ENCODE measurements at places on chromosomes 3 and 15.

GRCh38 chr3:195548987-195549386 lies 5.9 kb upstream of the PPP1R2 start:
- no peak for DNase-seq

DNA sequence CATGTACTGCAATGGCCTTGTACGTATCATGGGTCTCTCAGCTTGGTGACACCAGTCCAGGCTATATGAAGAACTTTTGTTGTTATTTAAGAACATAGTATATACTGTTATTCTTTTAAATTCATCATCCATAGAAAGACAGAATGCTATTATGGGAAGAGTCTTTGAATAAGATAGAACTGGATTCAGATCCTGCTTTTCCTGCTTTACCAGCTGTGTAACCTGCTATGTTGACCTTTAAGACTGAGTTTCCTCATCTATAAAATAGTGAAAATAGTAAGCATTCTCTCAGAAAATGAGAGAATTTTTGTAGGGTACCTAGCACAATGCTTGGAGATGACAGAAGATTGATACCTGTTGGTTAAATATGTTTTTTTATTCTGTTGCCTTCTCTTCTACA lies 204.1 kb upstream of the TBL1XR1 start:
- no peak for DNase-seq

DNA sequence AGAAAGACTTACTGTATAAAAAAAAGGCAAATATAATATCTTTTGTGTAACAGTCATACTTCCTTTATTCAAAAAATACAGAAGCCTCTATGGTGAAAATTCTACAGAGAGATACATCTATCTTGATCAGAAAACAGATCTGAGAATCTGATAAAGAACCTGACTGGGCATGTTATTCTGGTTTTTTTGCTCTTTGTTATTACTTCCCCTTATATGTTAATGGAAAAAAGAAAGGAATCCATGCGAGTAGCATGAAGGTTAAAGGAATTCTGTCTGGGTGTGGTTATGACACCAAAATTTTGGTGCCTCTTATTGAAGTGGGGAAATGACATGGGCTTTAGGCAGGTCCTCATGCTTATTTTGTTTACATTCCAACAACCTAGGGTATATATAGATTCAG lies 81.7 kb downstream of the BCHE start:
- no peak for DNase-seq

DNA sequence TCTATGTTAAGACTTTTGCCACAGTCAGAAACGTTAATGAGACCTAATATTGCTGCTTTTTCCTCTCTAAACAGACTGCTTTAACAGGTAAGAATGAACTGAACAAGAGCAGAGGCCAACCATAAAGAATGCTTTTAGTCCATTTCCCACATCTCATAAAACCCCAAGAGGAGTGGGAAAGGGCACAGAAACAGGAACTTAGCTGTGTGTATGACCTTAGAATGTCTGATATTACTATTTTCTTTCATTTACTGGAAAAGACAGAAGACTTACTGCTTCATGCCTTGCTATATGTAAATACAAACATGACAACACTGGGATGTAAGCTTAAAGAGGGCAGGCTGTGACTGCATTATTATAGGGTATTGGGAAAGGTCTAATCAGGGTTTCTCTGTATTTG lies 115.0 kb downstream of the ISL2 start:
- DNase-seq, result no peak

- DNase-seq, result no peak
Observed at GRCh38 chr3:137035631-137036030, 77.8 kb downstream of the IL20RB start.

DNA sequence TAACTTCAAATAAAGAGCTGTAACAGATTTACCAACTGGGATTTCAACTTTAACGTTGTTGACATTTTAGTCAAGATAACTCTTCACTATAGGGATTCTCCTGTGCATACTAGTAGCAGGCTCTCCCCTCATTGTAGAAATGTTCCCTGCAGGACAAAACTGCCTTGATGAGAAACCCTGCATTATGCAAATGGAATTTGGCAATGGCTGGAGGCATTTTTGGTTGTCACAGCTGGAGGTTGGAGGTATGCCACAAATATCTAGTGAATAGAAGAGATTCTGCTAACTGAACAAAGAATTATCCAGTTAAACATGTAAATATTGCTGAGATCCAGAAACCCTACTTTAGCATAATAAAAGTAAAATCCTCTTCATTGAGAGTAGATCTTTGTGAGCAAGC lies 928.8 kb upstream of the ALCAM start:
- DNase-seq, result no peak

DNA sequence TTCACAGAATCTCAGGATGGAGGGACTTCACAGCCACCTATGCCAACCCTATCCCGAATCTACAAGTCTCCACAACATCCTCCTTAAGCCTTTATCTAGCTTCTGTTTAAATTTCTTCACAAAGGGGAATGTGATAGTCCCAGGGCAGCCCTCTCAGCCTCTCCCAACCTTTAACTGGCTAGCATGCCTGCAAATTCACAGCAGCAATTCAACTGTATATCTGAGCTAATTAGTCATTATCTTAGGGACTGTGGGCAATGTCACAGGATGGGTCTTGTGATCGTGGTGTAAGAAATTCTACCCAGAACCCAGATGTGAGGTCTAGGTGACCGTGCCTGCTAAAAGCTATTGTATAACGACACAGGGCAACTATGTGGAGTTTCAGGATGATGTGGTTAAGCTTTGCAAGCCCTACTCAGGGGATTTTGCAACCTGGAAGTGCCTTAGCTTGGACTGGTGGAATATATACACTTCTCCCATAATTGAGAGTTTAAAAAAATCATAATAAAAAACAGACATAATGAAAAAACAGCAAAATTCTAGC lies 65.5 kb upstream of the FBN1 start:
- no peak for DNase-seq

GRCh38 chr3:58537412-58538301 lies 667 bp upstream of the ACOX2 start:
- DNase-seq, result no peak

GRCh38 chr15:56293495-56294292 lies 50.0 kb upstream of the RFX7 start:
- DNase-seq, result no peak

DNA sequence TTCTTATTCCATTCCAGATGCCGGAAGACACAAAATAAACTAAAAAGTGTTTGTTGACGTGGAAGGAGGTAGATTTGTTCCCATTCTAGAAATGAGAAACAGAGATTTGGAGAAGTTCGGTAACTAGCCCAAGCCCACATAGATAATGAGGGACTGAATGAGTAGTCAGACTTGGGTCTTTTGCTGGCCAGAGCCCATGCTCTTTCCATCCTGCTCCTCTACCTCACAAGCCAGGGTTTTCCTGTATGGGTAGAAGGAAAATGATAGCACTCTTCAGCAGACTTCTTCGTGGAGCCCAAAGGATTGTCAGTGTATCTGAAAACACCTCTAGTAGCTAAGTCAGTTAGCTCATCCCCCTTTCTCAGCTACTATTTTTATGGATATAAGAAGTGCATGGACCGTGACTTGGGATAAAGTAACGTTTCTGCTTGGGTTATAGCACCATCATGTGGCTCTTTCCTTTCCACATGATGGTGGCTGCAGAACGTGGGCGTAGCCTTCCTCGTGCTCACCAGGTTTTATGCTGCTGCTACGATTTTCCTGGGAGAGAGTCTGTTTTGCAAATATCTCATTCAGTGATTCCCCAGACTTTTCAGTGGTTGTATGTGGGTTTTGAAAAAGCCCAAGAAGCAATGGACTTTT lies 84.6 kb downstream of the DGKG start:
- no peak for DNase-seq

DNA sequence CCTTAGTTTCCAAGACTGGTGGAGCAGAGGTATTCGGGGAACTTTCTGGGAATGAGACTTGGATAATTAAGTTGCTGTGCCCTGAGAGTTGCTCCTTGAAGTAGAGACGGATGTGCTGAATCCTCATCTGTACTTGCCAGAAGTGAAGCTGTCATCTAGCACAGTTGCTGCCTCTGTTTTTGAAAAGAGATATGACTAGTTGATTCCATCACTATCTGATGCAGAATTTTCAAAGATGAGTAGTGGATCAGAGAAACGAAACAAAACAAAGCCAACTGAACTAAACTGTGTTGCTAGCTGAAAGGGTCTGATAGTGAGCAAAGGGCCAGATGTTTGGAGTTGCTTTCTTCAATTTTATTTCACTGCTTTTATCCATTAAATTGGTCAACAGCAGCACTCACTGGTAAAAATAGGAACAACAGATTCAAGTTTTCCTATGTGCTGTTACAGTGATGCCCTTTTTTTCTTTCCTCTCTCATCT lies 52.7 kb downstream of the MITF start:
- DNase-seq, result no peak

DNA sequence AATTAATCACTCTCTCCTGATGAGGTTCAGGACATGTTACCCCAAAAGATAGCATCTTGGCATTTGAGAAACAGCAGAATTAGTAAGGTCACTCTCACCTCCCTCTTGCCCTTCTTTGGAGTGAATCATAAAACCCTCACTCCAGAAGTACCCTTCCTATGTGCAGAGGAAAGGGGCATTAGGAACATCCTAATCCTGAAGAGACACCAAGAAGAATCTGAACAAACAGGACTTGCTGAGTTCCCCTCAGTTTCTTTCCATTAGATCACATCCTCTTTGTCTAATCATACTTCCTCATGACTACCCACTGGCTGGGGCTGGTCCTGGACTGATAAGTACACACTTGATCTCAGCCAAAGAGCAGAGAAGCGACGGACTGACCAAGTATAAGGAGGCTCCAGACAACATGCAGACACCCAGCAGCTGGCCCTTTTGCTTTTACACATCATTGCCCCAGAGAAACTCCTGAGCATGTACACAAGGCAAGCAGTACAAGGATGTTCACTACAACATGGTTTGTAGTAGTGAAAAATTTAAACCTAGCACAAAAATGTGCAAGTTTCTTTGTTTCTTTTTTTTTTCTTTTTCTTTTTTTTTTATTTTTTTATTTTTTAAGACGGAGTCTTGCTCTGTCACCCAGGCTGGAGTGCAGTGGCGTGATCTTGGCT lies 15.0 kb upstream of the TM6SF1 start:
- DNase-seq, result no peak

DNA sequence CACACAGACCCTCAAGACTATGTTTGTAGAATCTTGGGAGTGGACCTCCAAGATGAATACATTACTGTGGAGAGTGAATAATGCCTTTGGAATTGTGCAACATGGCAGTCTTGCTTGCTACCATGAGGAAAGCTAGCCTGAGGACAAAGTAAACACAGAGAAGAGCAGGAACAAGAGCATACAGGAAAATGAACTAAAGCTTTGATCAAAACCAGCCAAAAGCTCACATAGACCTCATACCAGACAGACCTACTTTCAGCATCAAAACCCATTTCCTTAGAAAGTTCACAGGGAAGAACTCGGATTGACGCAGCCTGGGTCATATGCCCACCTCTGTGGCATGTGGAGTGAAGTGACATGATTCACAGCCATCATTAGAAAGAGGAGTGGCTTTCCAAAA lies 3.3 kb upstream of the RAB8B start:
- no peak for DNase-seq

DNA sequence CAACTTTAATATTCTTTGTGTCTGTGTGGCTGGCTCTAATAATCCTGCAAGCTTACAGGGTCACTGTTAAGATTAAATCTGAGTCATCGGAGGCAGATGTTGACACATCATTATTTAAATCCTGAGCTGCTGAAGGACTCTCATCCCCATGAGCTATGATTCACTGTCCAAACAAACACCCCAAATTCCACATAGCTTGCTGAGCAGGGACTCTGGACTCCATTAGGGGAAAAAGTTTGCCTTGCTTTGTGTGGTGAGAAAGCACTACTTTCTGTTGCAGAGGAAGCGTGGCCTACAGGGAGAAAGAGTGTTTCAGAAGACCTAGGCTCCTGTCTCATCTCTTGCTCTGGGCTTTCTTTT lies 213.7 kb downstream of the PDCD6IP start:
- DNase-seq, result no peak

GRCh38 chr3:177726807-177727206 lies 529.5 kb upstream of the TBL1XR1 start:
- DNase-seq, result no peak

DNA sequence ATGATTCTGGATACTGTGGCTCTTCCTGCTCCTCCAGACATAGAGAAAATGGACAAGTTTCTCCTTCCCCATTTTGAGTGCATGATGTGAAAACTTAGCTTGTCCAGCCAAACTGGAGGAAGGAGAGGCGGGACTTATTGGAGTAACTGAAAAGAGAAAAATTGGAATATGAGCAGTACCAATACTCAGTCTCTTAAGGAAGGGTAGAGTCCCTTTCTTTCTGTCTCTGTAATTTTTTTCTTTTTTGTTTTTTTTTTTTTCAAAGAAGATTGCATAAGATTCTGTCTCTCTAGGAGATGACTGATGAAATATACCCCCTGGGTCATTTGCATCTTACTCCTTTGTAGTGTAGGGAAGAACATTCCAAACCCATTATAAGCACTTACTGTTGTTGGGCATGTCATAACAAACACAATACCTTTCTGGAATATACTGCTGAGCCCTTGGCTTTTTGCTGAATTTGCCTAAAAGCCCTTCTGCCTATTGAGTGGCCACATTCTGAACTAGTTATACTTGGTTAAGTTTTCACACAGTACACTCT lies 498.1 kb upstream of the TPRG1 start:
- DNase-seq, result no peak

DNA sequence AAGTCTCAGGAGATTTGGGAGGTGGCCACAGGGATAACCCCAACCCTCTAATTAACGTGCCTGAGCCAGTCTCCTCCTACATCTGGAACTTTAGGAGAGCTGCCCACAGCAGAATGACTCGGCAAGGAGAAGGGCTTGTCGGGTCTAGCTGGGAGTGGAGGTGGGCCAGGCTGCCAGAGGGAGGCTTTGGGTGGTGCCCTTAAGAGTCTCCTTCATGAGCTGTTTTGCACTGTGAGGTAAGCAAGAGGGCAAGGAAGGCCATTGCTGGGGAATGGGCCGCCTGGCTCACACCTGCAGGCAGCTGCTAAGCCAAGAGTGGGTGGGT lies 3.6 kb upstream of the TNK2 start:
- no peak for DNase-seq

- no peak for DNase-seq
Observed at GRCh38 chr3:185843126-185843525, 18.3 kb upstream of the IGF2BP2 start.

- DNase-seq, result no peak
Observed at GRCh38 chr3:72275331-72275751, 490.4 kb upstream of the PROK2 start.

GRCh38 chr3:12869035-12869621 lies 27.8 kb upstream of the RPL32 start:
- peak; percentile 16 for DNase-seq

GRCh38 chr15:41258750-41259471 lies 27.8 kb downstream of the CHP1 start:
- DNase-seq, result no peak

DNA sequence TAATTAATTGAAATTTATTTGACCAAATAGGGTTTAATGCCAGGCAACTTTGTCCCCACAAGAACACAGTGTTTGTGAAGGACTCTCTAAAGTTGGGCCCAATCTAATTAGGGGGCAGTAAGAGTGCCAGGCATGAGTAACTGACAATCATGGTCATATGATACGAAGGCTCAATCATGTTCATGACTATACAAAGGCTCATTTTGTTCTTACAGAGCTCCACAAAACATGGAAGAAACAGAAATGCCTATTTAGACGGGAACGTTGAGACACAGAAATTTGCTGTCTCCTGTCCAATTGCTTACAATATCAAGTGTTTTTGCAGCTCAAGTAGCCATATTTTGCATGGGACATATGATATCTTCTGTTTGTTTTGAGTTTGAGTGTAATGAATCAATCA lies 391.1 kb downstream of the SI start:
- DNase-seq, result no peak

GRCh38 chr3:23320586-23321570 lies 117.8 kb downstream of the UBE2E2 start:
- DNase-seq, result no peak

- no peak for DNase-seq
Observed at GRCh38 chr3:13626396-13626795, 77.5 kb downstream of the FBLN2 start.

Data from activated CD4-positive, alpha-beta T cell treated with anti-CD3 and anti-CD28 coated beads for 4 hours (primary cell).